ENCODE measurements at places on chromosomes 1 and 21. TPM values are rescaled to one million over a fixed set of nuclear protein-coding genes. Genes with fewer than 3 reads are reported as not detected.

PYGO2 gene
- total RNA-seq = 19.8 TPM

PDC gene
- not detected for total RNA-seq

SPSB1 gene
- total RNA-seq = 34.1 TPM

CYP4B1 gene
- total RNA-seq = not detected

NGF gene
- 0.70 TPM for total RNA-seq

HENMT1 gene
- 5.8 TPM for total RNA-seq

NFASC gene
- 1.3 TPM for total RNA-seq

NEK2 gene
- 43.0 TPM for total RNA-seq

Measured in A549 treated with dexamethasone at 1 μM for 4 hours (cell line).